ENCODE measurements at places on chromosomes 11 and 22.

GRCh38 chr11:91664521-91664920 lies 560.1 kb upstream of the FAT3 start:
- peak; percentile 51 for DNase-seq

DNA sequence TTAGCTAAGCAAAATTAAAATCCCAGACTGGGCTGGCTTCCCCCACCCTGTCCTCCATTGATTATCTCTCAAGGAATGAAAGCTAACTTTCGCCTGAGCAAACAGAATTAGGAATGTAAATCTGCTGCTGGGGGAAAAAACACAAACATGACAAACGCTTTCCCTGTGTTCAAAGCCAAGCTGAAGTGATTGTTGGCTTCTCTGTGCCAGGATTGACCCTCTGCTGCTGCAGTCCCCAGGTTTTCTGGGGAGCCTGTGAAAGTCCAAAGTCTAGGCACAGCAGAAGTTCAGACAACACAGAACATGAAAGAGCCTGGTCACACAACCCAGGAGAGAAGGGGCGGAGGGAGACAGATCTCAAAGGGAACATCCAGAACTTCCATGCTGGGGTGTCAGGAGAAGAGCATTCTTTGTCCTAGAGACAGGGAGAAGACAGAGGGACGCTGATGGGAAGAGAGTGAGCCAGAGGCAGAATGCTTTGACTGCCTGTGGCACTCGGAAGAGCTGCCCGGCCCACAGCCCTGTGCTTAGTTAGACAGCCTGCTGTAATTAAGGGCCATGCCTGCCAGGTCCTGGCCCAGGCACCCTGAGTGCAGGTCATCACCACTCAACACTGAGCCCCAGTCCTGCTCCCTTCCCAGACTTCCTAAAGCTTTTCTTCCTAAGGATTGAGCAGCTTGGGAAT lies 6.9 kb downstream of the PATZ1 start:
- no peak for DNase-seq

- no peak for DNase-seq
Observed at GRCh38 chr22:45543243-45543642, 40.6 kb downstream of the FBLN1 start.

GRCh38 chr11:88345408-88345807 lies 7.9 kb upstream of the CTSC start:
- peak; percentile 46 for DNase-seq

GRCh38 chr22:25054943-25055511 lies 102.5 kb downstream of the KIAA1671 start:
- no peak for DNase-seq

GRCh38 chr11:88275636-88276035 lies 61.9 kb downstream of the CTSC start:
- no peak for DNase-seq

GRCh38 chr11:85930879-85931366 lies 75.7 kb downstream of the CCDC83 start:
- DNase-seq = no peak

- DNase-seq = no peak
Observed at GRCh38 chr11:108662700-108663099, 2.2 kb upstream of the DDX10 start.

DNA sequence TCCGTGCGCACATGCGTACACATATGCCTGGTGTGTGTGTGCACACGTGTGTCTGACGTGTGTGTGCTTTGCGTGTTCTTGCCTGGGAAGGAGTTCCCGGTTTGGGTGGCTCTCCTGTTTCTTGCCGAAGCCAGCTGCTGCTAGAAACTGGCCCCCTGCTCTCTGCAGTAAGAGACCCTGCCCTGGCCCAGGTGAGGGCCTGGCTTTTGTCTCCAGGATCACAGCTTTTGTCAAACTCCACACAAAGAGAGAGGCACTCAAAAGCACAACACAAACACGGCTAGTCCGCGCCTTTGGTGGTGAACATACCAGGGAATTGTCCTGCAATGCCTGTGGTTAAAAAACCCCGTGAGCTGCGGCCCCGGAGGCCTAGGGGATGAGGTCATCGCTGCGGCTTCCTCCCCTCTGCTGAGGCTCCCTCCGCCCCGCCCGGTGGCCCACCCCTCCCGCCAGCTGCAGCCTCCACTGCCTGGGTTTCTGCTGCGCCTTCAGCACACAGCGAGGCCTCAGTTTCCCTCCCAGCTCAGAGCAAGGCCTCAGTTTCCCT lies 88.9 kb downstream of the KCNQ1 start:
- peak; percentile 93 for DNase-seq

GRCh38 chr22:17981497-17981896 lies 42.9 kb downstream of the MICAL3 start:
- no peak for DNase-seq

- DNase-seq = peak; percentile 84
Observed at GRCh38 chr11:9753021-9753420, 89.1 kb downstream of the SWAP70 start.

GRCh38 chr22:42291287-42291686 lies 20.8 kb upstream of the TCF20 start:
- no peak for DNase-seq

DNA sequence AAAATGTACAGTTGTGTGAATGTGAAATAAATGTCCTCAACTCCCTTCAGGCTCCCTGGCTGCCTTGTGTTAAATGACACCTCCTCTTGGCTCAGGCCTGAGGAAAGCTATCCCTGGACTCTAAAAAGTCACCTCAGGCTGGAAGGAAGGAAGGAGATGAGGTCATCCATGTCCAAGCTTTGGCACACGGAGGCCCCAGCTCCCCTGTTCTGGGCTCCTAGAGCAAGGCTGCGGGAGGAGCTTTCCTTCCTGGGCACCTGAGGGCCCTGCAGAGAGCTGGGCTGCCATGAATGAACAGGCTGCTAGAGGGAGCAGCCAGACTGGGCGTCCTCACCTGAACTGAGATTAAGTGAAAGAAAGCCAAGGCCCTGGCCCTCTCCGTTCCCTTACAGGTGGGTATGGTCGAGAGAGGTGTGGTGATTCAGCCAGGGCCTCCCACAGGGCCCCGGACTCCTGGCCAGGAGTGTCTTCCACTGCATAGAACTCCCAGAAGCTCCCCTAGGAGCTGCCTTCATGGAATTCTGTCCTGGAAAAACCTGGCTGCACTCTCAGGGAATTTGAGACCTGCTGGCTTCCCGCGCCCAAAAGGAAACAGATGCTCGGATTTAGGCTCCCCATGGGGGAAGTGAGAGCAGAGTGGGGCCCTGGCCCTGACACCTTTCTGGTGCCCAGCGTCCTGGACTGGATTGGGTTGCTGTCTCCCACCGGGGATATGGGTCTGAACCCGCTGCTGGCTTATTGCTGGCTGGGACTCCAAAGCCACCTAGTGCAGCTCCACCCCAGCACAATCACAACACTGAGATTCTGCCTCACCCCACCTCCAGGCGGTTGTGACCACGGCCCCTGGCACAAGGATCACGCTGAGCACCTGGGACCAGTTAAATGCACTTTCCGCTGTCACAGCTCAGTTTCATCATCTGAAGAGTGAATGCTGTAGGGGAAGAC lies 22.2 kb downstream of the MYBPC3 start:
- peak; percentile 32 for DNase-seq

DNA sequence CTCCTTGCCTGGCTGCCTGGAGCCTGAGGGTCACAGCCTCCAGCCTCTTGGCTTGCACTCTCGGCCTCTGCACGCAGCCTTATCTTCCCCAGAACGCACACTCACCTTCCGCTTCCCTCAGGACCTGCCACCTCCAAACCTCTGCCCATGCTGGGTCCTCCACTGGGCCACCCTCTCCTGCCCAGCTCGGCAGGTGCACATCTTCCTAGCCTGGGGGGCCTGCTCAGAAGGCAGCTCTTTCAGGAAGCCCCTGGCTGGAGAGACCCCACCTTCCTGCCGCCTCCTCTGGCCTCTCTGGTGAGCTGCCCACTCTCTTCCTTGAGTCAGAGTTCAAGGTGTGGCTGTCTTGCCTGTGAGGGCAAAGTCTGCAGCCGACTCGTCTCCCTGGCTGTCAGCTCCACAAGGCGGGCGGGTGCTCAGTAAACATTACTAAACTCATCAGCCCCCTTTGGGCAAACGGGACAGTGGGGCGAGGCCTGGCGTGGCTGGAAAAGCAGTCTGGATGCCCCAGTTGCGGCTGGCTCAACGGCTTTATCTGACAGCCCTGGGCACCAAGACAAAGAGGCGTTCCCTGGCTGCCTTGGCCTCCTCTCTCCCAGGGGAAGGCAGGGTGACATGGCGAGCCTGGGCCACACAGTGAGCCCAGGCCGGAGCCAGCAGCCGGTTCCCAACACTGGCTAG lies 1.7 kb upstream of the LINC01488 start:
- no peak for DNase-seq

GRCh38 chr11:124753205-124753604 lies 1.1 kb upstream of the VSIG2 start:
- DNase-seq = no peak

DNA sequence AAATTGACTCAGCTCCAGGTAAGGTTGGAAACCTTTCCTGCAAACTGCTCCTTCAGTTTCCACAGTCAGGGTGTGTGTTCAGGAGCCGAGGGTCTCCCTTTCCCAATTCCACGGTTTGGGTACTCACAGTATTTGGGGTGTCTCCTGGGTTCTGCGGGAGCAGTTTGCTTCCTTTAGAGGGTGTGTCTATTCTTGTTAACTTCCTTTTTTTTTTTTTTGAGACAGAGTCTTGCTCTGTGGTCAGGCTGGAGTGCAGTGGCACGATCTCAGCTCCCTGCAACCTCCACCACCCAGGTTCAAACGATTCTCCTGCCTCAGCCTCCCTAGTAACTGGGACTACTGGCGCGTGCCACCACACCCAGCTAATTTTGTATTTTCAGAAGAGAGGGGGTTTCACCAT lies 251.4 kb downstream of the LUZP2 start:
- no peak for DNase-seq

DNA sequence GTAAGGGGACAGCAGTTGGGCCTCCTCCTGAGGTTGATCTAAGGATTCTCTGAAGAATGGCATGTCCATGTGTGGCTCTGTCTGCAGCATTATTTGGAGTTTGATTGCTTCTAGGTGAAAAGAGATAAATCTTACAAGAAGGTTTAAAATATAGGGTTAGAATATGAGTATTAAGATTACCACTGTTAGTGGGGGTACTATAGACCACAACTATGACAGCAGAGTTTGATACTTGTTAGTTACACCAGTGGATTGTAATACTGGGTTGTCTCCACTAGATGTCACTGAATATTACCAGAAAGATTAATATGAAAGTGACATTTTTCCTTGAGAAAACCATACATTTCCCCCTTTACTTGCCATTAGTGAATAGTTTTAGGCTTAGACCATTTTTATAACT lies 47.9 kb downstream of the ZNF280B start:
- no peak for DNase-seq

DNA sequence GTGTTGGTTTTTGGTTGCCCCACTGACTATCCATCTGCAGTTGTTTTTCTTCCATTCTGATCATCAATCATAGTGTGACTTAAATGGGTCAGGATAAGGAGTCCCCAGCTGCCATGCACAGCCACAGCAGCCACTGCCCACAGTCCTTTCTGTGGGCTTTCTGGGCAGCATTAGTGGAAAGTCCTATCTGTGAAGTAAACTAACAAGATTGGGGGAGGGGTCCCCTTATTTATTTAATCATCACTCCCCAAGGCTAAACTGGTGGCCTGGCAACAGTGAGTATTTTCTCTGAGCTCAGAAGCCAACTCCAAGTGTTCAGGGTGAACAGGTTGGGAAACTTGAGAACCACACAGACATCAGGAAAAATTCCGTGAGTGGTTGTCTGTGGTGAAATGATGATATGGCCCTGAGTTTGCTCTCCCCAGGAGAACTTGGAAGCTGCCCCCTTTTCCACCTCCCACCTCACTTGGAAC lies 145.0 kb downstream of the CCDC34 start:
- peak; percentile 43 for DNase-seq

DNA sequence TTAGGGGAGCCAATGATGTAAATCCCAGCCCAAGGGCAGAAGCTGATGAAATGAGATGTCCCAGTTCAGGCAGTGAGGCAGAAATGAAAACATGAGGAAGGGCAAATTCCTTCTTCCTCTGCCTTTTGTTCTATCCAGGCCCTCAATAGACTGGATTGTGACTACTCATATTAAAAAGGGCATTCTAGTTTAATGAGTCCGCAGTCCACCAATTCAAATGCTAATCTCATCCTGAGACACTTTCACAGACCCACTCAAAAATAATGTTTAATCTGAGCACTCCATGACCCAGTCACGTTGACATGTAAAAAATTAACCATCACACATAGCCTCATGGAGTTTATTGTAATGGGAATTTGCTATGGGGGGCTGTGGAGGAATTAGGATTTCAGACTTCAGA lies 717.9 kb downstream of the OPCML start:
- DNase-seq = no peak

GRCh38 chr11:15641271-15642045 lies 526.7 kb downstream of the INSC start:
- DNase-seq = no peak

- no peak for DNase-seq
Observed at GRCh38 chr11:3783611-3784010, 13.7 kb downstream of the NUP98 start.

GRCh38 chr11:85699957-85700741 lies 14.2 kb upstream of the CCDC89 start:
- no peak for DNase-seq

DNA sequence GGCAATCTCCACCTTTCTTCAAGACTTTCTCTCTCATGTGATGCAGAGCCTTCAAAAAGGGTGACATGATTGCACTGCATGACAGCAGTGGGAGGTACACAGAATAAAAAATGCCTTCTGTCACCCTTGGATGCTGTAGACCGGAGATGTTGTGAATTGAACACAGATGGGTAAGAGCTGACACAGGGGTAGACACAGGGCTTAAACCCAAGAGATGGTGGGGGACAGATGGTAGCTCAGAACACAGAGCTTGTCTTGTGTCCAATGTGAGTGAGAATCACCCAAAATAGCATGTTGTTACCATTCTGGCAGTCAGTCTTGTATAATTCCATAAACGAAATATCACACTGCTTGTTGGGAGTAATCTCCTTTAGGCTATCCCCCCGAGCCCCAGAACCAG lies 69.9 kb downstream of the JRKL start:
- DNase-seq = no peak

GRCh38 chr11:122028545-122028944 lies 87.5 kb downstream of the BLID start:
- DNase-seq = no peak

DNA sequence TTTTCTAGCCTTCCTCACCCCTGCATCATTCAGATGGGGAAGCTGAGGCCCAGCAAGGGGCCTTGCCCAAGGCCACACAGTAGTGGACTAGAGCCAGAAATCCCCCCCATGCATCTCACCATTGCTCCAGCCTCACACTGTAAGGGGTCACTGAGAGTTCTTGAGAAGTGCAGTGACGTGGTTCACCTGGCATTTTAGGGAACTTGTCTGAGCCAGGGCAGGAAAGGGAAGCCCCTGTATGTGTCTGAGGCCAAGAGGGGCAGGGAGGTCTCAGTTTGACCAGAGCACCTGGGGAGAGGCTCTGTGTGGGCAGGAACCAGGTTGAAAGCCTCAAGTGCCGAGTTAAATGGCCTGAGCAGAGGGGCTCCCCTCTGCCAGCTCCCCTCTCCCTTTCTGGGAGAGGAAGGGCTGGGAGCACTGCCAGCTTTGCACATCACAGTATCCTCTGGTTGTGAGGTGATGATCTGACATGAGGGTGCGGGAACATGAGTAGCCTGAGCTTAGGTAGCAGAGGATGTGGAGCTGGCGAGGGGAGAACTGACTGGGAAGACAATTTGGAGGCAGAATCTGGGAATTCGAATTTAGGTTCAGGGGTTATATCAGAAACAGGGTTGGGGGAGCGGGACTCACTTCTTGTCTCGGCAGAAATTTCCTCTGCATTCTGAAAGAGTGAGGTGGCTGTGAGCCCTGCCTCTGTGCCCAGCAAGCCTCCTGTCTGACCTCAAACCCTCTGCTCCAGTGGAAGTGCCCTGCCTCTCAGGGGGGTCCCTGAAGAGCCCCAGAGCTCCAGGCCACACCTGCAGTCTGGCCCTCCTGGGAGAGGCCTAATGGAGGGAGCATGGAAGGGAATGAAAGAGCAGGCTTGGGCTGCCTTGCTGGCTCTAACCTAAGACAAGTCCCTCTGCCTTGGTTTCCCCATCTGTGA lies 14.6 kb downstream of the ARHGEF17 start:
- DNase-seq = no peak

Data from HT1080 (cell line).